ENCODE measurements at places on chromosomes 5 and 9.

GRCh38 chr5:5155617-5156016 lies 15.5 kb downstream of the ADAMTS16 start:
- no peak for DNase-seq

GRCh38 chr9:81237565-81238231 lies 451.6 kb downstream of the TLE1 start:
- no peak for DNase-seq

DNA sequence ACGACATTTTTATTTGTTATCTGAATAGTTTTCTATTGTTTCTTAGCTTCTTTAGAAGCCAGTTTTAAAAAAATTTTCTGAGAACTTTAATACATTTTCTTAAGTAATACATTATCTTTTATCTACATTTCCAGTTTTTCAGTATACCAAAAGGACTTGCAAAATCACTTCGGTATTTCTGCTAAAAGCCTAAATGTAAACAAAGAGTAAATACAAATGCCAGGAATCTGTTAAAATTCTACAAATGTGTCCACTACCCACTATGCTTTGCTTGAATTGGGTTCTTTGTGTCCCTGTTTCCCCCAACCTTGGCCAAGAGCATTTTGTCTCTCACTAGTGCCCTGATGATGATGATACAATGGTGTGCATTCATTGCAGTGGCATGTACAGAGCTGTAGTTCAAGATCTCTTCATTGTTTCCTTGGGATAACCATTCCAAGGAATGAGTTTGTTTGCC lies 611.2 kb downstream of the NR2F1-AS1 start:
- no peak for DNase-seq

GRCh38 chr9:22986556-22986955 lies 539.9 kb downstream of the DMRTA1 start:
- DNase-seq, result no peak

DNA sequence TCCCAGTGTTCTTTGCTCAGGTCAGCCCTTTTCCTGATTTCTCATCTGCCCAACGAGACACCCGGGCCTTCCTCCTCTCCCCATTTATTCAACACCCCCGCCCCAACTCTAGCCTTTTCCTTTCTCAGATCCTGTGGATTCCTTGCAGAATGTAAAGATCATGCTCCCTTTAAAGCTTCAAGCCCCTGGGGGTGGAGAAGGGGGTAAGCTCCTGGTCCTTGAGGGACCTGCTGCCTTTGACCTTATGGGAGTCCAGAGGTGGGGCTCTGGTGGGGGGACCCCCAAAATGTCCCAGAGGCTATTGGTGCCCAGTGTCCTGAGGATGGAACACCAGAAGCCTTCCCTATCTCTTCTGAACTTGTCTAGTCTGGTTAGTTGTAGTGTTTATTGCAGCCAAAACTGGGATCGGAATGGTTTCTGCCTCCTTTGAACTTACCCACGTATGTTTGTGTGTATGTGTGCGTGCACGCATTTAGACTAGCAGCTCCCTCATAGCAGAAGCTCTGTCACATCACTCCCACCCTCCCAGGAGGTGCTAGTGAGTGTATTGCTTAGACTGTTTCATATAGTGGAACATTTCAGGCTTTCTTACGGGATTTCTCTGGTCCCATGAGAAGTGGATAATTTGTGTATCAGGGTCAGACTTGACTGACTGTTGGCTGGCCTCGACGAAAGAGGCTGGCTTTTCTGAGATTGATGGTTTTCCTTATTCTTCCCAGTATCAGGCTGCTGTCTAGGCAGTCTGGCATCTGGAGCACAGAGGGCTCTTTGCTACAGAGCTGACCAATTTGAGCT lies 1.1 kb downstream of the GALNT10 start:
- no peak for DNase-seq

- DNase-seq, result no peak
Observed at GRCh38 chr5:178533136-178533535, 57.1 kb downstream of the COL23A1 start.

DNA sequence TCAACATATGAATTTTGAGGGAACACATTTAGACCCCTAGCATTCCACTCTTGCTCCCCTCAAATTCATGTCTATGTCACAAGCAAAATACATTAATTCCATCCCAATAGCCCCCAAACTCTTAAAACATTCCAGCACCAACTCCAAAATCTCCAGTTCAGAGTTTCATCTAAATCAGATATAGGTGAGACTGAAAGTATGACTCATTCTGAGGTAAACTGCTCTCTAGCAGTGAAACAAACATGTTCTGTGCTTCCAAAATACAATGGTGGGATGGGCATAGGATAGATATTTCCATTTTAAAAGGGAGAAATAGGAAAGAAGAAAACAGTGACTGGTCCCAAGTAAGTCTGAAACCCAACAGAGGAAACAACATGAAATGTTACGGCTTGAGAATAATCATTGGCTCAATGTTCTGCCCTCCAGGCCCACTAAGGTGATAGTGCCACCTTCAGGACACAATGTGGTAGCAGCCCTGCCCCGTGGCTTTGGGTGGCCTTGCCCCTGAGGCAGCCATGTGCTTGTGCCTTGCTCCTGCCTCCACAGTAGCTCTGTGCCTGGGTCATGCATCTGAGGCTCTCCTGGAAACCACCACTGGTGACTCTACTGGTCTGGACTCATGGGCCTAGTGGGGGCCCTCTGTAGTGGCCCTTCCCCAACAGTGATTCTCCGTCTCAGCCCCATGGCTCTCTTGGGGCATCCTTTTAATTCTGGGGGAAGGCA lies 36.4 kb upstream of the IPPK start:
- DNase-seq, result no peak

GRCh38 chr9:97398999-97399758 lies 12.7 kb upstream of the TDRD7 start:
- peak; percentile 40 for DNase-seq

DNA sequence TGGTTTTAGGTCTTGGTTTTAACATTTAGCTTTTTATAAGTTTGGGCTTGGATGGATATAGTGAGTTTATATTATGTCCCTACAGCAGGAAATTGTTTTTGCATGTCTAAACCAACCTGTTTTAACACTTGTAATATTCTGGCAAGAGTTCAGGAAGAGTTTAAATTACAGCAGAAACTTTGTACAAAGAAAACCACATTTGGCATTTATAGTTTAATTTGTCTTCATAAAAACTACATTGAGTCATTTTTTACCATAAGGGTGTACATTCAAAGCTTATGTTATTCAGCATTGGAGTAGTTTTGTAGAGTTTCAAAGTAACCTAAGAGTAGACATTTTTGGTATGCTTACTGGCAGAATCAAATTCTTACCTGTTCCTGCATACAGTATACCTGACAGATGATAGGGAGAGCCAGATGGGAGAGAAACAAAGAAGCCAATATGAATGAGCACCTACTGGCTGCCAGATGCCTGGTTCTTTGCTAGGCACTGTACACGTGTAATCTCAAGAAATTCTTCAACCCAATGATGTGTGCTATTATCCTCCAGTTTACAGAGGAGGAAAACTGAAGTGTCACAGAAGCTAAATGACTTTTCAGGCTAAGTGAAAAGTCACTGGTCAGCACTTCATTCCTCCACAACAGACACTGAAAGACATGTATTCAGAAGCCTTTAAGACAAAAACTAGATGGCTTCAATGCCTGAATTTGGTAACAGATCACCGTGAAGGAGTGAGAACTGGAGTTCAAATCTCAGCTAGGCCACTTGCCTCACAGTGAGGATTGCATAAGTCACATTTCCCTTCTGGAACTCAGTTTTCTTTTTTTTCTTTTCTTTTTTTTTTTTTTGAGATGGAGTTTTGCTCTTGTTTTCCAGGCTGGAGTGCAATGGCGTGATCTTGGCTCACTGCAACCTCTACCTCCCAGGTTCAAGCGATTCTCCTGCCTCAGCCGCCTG lies 25.9 kb upstream of the ECM2 start:
- no peak for DNase-seq

DNA sequence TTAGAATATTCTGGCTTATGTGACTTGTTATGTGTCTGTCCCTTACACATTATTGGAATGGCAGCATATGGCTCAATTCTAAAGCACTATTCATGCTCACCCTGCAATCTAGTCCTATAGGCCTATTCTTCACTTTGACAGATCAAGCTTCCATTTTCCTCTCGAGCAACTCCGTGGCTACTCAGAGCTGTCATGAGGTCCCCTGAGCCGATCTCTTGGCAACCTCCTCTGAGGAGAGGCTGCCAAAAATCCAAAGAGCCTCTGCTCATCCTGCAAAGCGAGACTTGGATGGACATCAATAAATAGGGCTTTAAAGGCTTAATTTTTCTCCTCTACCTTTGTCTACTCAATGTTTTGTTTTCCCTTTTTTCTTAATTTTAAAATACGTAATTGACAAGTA lies 163.8 kb downstream of the GABRB2 start:
- no peak for DNase-seq

- no peak for DNase-seq
Observed at GRCh38 chr5:179180061-179180610, 120.0 kb downstream of the ZNF354C start.

- no peak for DNase-seq
Observed at GRCh38 chr9:128250839-128251731, 24.7 kb downstream of the GOLGA2 start.

DNA sequence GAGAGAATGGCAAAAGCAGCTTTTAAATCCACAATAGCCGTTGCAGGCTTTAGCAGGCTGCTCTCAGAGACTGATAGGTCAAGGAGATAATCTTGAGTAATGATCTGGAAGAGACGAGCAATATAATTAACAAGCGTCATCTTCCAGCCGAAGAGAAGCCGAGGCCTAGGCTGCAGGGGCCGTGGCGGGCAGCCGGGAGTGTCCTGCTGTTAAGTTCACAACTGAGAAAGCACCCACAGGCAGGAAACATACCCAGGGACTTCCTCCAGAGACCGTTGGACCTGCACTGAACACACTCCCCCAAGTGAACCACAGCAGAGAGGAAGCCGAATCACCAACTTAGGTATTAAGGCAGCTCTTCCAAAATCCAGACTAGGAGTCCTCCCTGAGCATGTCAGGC lies 182.3 kb downstream of the IRX2 start:
- DNase-seq, result no peak

DNA sequence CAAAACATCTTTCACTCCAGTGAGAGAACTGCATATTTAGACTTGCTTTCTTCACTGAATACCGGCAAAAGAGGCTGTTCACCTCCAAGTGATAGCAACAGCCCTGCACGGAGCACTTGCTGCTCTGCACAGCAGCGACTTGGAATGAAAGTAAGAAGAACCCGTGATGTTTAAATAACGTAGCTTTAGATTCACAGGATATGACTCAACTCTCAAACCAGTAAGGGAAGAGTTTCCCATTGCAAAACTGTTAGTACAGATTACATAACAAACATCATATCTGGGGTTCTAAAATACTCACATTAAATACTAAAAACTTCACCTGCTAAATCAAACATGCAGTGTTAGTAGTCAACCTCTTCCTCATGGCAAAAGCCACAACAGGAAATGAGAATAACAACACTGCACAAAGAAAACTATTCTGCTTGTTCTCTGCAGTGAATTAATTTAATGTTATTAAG lies 203.4 kb downstream of the MCTP1 start:
- DNase-seq, result no peak

DNA sequence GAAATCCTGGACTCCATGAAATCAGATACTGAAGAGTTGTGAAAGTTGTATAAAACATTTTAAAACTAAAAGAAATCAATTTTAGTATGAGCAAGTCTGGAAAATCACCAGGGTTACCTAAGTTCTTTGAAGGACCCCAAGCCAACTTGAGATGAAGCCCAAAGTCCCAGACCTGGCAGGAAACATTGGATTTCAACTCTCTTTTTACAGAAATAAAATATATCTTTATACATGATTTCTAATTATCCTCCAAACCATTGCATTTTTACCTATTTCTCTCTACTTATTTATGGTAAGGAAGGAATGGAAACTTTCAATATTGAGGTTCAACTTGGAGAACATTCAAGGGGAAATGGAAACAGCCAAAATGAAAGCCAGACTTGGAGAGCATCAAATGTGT lies 390.6 kb upstream of the C9orf72 start:
- no peak for DNase-seq

DNA sequence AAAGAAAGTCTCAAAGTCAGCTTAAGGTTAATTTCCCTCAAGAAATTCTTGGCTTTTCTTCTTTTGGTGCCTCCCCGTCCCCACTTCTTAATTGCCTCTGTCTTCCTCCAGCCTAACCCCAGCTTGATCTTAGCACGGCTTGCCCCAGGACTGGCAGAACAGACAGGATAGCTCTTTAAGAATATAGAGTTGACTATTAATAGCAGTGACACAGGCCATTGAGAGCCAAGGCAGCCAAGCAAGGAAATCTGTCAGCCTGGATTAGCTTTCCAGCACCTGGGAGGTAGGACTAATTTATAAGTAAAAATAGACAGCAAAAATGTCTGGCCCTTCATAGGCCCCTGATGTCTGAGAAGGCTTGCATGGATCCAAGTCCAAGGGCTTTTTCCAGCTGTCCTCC lies 384.6 kb upstream of the SLC30A5 start:
- DNase-seq, result no peak

DNA sequence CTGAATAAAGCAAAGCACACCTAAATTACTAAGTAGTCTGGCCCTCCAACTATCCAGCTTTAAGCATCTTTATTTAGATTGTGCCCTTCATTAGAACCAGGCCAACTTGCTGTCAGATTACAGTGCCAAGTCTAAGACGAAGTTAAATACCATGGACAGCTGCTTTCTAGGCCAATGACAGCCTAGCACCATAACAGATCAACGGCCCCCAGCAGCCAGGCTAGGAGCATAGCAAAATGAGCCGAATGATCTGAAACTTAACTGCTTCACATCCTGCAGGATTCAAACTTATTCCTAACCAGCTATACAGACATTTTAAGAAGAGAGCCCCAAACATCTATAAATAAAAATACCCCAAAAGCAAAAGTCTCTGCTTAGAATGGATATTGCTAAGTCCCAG lies 6.8 kb downstream of the SLC24A2 start:
- DNase-seq, result no peak

- no peak for DNase-seq
Observed at GRCh38 chr9:110763568-110763967, 95.0 kb downstream of the MUSK start.

GRCh38 chr5:51977014-51977413 lies 593.8 kb downstream of the ISL1 start:
- no peak for DNase-seq

GRCh38 chr5:54577528-54577927 lies 60.0 kb downstream of the SNX18 start:
- DNase-seq, result no peak

- DNase-seq, result no peak
Observed at GRCh38 chr9:112819635-112820496, 69.3 kb downstream of the SNX30 start.

GRCh38 chr5:81856948-81857928 lies 106.3 kb upstream of the SSBP2 start:
- peak; percentile 56 for DNase-seq

DNA sequence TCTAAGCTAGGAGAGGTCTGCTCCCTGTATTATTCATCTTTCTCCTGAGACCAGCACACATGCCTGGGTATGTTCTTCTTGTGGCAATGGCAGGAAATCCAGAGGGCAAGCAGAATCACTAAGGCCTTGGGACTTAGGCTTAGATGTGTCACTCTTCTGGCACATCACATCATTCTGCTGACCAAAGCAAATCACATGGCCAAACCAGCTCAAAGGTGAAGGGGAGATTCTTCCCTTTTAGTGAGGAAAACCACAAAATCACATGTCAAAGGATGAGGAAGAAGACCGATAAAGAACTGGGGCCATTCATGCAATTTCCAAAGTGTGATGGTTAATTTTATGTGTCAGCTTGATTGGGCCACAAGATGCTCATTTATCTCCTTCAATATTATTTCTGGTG lies 5.7 kb upstream of the AGGF1 start:
- DNase-seq, result no peak

- DNase-seq, result no peak
Observed at GRCh38 chr9:84121991-84122523, 141.5 kb downstream of the RMI1 start.

- DNase-seq, result peak; percentile 83
Observed at GRCh38 chr9:1050125-1050895, at the start of gene DMRT2. TSS of gene DMRT2 (plus strand) at chr9:1050357. CDS start at chr9:1051614, 1,257 bp downstream.

- no peak for DNase-seq
Observed at GRCh38 chr9:107547303-107547702, 57.7 kb upstream of the KLF4 start.

Data from breast epithelium (tissue), 4 donors.